Coronary artery (tissue), 2 donors: ENCODE measurements at places on chromosomes 7 and 10.

GRCh38 chr10:72335394-72336258 lies 19.1 kb downstream of the DNAJB12 start:
- DNase-seq: peak; percentile 95

DNA sequence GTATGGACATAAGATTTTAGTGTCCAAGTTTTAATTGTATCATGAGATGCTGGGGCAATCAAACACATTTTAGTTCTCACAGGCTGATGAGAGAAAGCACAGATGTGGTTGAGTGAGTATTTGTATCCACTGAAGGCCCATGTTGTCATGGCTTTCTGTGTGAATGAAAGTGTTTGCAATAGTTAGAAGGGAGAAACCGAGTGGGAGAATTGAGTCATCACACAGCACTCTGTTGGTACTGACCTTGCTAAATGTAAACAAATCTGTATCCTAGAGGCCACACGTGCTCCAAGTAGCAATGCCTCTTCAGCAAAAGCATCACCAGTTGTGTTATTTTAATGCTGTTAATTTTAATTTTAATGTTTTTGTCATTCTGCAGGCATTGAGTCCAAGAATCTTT lies 121.2 kb downstream of the EMX2 start:
- DNase-seq: no peak

GRCh38 chr10:20237586-20237985 lies 421.4 kb downstream of the PLXDC2 start:
- DNase-seq: no peak

DNA sequence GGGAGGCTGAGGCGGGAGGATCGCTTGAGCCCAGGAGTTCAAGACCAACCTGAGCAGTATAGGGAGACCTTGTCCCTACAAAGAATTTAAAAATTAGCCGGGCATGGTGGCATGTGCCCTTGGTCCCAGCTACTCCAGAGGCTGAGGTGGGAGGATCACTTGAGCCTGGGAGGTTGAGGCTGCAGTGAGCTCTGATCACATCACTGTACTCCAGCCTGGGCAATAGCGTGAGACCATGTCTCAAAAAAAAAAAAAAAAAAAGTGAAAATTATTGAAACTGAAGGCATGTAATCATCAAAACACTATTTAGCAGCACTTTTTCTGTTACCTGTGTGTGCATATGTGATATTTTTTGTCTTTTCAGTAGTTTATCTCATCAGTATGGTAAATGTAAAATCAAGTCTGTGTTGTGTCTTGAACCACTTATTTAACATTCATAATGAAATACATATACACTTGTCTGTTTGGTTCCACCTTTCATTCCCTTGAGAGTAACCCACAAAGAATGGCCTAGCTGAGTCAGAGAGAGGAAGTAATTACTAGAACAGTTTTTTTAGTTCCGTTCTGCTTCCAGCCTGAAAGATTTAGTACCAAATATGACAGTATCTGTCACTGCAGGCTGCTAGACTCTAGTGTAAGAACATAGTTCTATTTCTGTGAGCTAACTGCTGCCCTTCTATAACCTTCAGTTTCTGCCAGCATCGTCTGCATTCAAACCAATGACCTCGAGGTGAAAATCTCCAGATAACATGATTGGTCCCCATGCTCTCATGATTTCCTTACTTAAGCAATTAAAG lies 68.6 kb downstream of the MMRN2 start:
- DNase-seq: no peak

DNA sequence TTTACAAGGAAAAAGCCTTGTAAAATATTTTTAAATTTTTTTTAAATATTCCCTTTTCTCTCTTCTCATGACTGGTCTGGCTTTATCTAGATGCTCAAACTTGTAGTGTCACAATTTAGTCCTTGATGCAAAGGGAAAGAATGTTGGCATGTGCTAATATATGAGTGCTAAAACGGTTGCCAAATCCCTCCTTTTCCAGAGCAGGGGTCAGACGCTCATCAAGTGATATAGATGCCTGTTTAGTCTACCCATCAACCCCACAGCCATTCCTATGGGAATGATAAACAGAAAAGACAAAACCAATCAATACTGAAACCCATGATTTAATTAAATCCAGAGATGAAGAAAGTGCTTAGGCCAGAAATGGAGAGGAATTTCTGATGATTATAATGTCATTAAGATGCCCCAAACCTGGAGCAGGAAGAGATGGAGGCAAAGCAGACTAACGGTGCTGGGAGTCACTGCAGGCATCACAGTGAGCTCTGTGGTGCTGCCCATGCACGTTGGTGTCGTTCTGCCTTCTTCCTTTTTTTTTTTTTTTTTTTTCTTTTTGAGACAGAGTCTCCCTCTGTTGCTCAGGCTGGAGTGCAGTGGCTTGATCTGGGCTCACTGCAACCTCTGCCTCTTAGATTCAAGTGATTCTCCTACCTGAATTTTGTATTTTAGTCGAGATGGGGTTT lies 210.1 kb upstream of the STK17A start:
- no peak for DNase-seq

DNA sequence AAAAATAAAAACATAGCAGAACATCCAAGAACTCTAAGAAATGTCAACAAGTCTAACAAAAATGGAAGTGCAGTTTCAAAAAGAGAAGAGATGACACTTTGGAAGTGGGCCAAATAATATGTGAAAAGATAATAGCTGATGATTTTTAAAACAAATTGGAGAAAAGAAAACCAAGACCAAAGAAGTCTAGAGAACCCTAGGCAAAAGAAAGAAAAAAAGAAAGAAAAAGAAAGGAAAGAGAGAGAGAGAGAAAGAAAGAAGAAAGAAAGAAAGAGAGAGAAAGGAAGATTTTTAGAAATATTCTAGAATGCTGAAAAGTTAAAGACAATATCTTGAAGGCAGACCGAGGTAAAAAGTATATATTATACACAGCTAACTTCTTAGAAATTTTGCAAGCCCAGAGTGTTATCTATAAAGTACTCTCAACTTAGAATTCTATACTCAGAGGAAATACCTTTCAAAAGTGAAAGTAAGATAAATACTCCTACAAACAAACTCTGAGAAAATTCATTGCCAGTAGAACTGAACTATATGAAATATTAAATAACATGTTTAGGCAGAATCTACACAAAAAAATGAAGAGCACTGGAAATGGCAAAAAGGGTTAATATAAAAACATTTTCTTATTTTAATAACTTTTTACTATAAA lies 138.7 kb upstream of the SMIM30 start:
- DNase-seq: no peak

DNA sequence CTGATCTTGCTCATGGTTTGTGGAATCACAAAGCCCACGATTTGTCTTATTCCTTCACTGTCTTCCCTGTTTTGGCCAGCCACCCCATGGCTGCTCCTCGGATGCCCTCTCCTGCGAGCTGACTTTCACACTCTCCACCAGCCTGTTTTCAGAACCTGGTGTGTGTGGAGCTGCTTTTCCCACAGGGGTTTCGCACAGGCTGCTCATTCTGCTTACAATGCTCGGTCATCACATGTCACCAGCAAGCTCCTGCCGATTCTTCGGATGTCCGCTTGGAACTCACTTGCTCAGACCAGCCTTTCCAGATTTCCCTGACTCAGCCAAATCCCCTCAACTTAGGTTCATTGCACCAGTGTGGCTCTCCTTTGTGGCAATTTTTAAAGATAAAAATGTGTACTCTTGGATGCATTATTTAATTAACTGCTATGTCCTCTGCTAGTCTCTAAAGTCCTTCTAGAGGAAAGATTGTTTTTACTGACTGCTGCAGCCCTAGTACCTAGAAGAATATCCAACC lies 1018.6 kb upstream of the LRRTM3 start:
- DNase-seq: no peak

DNA sequence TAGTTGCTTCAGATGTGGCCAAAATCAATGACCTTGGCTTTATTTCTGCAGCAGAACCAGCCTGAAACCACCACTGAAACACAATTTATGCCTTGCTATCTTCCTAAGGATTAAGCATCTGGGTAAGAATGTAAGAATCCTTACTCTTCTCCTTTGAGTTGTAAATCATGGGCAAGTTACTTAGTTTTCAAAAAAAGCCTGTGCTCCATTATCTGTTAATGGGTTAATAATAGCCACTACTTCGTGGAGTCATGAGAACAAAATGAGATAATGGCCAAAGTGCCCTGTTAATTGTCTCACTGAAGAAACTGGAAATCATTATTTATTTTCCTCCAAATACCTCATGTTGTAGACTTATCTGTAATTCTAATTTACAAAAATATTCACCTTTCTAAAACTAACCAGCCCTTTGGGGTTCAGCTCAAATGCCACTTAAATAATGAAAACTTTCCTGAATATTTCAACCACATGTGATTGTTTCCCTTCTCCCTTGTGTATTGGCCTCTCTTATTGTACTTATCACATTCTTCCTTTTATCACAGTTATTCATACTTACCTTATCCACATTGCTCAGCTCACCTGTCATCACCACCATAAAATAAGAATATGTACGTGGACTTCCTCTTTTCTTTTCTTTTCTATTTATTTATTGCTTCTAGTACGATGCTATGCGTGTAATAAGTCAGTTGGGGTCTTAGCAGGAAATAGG lies 2.0 kb upstream of the AASS start:
- DNase-seq: no peak

DNA sequence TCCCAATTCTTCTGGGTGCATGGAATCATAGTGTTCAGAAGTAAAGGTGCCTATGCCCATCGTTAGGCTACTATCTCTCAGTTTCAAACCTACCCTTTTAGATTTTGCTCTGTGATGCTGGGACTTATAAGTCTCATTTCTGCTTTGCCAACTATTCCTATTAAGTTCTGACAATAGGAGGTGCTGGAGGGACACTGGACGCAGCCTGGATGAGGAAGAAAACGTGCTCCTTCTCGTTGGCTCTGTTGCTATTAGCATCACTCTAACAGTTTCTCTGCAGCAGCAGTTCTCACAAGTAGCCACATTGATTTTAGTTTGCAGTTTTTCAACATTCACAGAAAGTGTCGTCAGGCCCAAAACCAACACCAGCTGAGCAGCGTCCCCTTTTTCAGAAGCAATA lies 72.4 kb downstream of the ABCC2 start:
- DNase-seq: no peak
